ENCODE measurements at places on chromosomes 1 and 21.

DNA sequence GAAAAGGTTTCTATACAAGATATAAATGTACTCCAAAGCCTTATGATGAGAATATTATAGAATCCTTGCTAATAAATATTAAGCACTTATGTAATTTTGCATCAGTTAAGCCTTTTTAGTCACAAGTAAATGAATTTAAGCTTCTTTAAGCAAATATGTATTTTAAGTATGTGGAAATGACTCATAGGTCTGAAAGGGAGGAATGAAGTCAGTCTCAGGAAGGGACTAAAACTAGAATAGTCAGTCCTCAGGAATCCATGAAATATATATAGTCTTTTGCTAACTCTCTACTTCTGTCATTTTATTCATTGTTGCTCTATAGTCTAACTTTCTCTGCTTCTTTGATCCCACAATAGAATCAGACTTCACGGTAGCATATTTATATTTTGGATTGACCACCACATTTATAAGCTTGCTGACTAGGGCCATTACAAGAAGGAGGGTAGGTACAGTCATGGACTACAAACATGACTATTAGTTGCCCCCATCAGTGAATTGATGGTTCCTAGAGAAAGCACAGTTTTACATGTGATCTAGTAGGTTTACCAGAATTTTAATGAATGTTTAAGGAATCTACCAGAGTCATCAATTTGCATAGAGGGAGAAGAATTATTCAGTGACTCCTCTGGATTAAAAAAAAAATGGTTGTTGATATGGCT lies 20.2 kb upstream of the RABGGTB start:
- no peak for DNase-seq

GRCh38 chr21:40208948-40209345 lies 341.7 kb downstream of the PCP4 start:
- DNase-seq, result no peak

- no peak for DNase-seq
Measured at GRCh38 chr1:204128464-204128963, 23.3 kb downstream of the ETNK2 start.

DNA sequence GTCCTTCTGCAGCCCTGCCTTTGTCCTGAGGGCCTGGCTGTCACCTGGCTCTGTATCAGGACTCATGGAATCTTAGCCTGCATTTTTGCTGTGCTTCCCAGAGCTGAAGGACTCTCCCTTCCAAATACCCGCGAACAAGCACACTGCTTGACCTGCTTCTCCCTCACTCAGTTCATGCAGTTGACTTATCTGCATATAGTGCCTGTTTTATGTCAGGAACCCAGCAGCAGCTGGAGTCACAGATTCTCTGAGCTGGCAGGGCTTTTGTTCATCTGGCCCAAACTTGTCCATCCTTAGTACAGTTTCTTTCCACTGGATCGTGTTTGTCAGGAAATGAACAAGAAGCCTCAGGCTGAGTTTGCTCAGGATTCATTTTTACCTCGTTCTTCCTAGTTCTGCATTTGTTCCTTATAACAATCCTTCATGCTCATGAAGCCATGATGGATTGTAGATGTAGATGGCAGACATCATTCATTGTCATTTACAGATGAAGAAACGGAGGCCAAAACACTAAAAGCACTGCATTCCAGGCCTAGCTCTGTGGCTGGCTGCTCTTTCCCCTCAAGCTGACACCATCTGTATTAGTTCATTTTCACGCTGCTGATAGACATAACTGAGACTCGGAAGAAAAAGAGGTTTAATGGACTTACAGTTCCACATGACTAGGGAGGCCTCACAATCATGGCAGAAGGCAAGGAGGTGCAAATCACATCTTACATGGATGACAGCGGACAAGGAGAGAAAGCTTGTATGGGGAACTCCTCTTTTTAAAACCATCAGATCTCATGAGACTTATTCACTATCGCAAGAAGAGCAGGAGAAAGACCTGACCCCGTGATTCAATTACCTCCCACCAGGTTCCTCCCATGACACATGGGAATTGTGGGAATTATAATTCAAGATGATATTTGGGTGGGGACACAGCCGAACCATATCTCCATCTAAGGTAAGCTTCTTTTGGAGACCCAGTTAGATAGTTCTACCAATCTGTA lies 150.9 kb downstream of the HIVEP3 start:
- no peak for DNase-seq

DNA sequence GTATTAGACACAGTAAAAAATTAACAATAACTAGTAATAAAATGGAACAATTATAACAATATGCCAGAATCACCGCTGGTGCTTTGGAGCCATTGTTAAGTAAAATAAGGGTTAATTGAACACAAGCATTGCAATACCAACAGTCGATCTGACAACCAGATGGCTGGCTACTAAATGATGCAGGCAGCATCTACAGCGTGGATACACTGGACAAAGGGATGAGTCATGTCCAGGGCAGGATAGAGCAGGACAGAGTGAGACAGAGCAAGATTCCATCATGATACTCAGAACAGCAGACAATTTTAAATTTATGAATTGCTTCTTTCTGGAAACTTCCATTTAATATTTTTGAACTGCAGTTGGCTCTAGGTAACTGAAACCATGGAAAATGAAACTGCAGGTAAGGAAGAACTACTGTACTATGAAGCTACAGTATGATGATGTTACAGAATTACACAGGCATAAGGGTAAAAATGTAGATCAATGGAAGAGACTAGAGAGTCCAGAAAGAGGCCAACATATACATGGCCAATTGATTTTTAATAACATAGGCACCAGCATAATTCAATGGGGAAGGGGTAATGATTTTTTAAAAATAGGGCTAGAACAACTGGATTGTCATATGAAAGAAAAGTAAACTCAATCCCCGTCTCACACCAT lies 168.7 kb downstream of the RRAGC start:
- no peak for DNase-seq

GRCh38 chr1:97875996-97876395 lies 44.8 kb downstream of the DPYD start:
- no peak for DNase-seq
